ENCODE measurements at places on chromosomes 2 and 18.

DNA sequence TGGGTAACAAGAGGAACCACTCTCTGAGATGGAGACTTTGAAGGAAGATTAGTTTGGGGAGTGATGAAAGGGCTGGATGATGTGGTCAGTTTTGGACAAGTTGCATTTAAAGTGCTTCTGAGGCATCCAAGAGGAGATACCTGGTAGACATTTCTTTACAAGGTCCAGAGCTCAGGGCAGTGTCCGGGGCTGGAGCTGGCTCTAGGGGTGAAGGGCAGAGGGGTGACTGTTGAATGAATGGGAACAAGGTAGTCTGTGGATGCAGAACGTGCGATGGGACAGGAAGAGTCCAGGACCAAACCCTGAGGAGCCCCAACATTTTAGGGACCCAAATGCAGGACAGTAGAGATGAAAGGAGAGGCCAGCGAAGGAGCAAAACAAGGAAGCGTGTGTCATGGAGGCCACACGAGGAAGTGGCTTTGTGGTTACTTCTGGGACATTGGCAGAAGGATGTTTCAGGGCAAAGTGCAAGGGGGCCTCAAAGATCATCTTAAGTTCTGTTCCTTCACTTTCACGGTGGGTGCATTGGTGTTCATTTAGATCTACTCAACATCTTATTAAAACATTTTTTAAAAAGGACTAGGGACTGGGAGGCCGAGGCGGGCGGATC lies 13.6 kb upstream of the GPR35 start:
- DNase-seq: no peak

GRCh38 chr2:26577442-26578112 lies 63.6 kb downstream of the CIB4 start:
- no peak for DNase-seq

DNA sequence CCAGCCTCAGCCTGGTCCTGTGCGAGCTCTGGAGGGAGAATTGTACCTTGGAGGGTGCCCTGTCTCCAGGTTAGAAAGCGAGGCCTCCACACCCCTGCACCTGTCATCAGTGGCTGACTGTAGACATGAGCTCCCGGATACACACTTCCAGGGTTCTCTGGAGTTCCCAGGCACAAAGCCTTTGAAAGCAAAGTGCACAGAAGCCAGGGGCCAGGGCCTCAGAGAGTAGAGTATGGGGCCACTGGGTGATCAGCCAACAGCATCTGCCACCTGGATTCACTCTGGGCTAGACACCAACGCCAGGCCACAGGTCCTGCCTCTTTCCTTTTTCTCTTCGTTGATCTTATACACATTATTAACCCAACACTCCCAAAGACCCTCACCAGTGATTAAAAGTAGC lies 239.4 kb upstream of the HDAC4 start:
- DNase-seq: no peak

GRCh38 chr2:162253435-162253834 lies 10.2 kb upstream of the FAP start:
- DNase-seq: no peak

DNA sequence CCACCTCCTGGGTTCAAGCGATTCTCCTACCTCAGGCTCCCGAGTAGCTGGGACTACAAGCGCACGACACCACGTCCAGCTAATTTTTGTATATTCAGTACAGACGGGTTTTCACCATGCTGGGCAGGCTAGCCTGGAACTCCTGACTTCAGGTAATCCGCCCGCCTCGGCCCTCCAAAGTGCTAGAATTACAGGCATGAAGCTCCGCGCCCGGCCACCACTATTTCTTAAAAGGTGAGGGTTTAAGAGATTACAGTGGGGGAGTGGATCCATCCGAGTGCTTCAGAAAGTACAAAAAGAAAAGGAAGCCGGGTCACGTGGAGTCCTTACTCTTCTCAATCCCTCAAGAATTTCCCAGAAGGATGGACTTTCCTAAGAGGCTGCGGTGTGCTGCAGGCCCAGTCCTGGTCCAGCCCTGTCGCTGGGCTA lies 146.9 kb downstream of the ANKRD44 start:
- no peak for DNase-seq

DNA sequence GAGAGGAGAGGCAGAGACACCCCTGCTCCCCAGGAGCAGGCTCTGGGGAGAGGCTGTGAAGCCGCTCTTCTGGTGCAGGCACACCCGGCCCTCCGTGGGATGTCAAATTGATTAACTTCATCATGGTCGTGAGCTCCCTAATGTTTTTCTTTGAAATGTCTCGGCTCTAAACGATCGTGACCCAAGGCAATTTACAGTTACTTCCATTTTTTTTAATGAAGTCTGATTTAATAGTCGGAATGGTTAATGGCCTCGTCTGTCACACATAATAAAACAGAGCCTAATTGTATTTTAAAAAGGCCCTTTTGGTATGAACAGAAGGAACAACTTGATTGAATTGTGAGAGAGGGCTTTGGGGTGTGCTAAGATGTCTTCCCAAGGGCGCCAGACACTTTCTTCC lies 130.2 kb downstream of the SMAD2 start:
- DNase-seq: no peak

DNA sequence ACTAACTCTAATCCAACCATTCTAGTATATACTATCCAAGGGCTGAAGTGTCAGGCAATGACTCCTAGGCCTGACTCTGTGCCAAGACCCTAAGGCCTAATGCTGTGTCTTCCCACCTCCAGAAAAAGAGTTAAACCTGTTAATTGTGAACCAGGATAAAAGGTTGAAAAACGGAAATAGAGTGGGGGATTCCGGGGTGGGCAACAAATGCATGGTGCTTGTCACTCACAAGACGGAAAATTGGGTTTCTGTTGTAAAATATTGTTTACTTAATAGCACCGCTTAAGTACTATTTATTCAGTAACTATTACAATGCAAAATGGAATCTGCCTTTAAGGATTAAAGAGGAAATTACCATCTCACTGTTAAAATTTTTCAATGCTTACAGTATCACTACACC lies 3.2 kb downstream of the STK17B start:
- DNase-seq: no peak

DNA sequence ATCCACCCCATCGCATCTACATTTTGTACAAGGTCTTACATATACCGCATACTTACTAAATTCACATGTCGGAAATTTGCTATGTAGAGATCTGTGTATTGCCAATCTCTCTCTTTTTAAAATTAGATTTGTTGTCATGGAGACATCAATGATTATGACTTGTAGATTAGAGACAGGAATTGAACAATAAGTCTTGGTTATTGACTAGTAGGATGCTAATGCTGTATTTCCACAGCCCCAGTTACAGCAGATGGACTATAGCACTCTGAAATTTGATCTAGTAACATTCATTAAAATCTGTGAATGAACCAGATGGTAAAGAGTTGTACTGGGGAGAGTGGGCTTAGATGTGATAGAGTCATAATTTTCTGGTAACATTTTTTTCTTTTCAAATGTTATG lies 805.7 kb downstream of the SLC4A3 start:
- DNase-seq: no peak

DNA sequence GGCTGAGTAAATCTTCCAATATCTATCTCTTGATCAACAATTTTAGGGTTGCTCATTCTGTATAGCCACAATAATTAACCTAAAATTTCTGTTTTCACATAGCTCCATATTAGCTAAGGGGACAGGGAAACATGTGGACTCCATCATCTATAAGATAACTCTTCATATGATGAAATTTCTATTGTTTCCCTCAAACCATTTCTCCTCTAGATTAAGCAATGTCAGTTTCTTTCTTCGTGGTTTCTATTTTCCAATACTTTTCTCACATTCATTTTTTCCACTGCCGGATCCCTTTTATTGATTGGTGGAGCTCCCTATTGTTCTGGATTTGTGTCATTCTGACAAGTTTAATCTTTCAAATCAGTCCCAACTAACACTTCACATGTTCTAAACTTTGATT lies 1221.3 kb upstream of the ZEB2 start:
- no peak for DNase-seq

GRCh38 chr2:239538357-239539052 lies 137.7 kb upstream of the HDAC4 start:
- DNase-seq: no peak

- DNase-seq: no peak
Measured at GRCh38 chr2:191228861-191229260, 16.3 kb upstream of the MYO1B start.
